ENCODE measurements at places on chromosomes 3 and 15.
A peak's percentile ranks its signal among the peaks of the same experiment; 100 is the strongest.

- DNase-seq = peak; percentile 38
Observed at GRCh38 chr3:150687613-150688012, 16.1 kb downstream of the ERICH6 start.

- DNase-seq = no peak
Observed at GRCh38 chr3:141388823-141389621, 20.7 kb downstream of the ZBTB38 start.

DNA sequence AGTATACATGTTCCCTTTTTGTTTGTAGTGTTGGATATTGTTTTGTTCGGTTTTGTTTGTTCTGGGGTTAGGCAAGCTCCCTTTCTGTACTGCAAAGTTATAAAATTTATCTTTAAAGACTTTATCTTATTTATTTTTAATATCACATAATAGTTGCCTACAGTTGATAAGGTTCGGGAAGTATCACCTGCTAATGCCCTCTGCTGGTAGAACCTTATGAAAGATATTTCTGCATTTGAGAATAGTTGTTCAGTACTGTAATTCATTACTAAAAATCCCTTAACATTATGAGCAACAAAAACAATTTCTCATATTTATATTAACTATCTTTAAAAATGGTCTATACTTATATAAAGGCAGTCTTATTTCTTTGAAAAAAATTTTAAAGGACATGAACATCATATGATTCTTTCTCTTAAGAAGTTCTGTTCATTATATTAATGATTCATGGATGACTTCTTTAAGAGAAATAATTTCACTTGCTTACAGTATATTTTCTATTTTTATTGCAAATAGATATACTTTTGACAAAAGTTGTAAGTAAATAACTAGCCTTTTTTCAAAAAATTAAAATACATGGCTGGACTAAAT is 1126.8 kb downstream of the SI start:
- DNase-seq = peak; percentile 24

DNA sequence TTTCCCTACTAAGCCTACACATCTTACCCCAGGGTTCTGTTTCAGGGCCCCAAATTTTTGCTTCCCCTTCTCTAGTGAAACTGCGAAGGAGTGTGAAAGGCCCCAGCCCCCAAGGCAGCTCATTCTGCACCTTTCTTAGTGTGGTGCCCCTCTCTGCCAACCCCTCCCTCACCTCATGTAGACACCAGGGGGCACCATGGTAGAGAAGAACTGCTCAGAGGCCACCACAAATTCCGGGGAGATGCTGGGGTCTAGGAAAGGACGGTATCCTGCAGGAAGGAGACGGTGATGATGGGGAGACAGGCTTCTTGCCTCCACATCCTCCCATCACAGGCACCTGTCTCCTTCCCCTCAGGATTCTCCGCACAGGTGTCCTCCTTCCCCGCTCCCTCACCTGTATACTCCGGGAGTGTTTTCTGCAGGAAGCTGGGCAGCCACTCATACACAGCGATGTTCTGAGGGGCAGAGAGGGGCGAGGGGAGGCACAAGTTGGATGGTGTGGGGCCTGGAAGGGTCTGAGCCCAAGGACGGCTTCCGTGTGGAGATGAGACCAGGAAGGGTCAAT is 3.6 kb downstream of the DUOX2 start:
- DNase-seq = no peak

GRCh38 chr15:71685420-71685993 is 124.8 kb upstream of the NR2E3 start:
- no peak for DNase-seq

- no peak for DNase-seq
Observed at GRCh38 chr3:106699122-106699521, 678.1 kb upstream of the CCDC54 start.

GRCh38 chr3:15321349-15321748 is 11.0 kb downstream of the SH3BP5 start:
- no peak for DNase-seq

DNA sequence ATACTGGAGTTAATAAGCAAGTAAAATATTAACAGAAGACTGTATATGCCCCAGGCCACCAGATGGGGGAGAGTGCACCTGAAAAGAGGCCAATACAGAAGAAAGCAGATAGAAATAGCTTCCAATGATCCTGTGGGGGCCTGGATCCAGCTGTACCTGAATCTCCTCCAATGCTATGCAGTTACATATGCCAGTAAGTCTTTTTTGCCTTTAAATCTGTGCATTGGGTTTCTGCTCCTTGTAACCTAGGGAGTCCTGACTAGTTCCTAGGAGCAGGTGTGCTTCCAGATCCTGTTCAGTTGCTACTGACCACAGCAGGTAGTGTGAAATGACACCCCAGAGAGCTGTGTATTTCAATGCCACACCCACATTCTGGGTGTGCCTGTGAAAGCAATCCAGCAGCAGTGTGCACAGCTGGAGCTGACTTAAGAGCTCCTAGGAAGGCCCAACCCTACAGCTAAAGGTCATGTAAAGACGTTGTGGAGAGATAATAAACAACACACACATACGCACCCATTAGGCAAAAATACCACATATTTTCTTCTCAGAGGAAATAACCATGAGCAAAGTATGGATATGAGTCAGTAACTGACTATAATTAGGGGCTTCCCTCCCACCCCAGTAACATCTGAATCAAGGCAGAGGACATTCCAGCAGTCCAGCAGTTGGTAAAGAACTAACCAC is 62.2 kb upstream of the AKAP13 start:
- peak; percentile 44 for DNase-seq

GRCh38 chr3:123324880-123325765 is 123.4 kb downstream of the SEC22A start:
- DNase-seq = no peak

GRCh38 chr3:101811875-101812274 is 32.9 kb downstream of the NXPE3 start:
- DNase-seq = no peak

DNA sequence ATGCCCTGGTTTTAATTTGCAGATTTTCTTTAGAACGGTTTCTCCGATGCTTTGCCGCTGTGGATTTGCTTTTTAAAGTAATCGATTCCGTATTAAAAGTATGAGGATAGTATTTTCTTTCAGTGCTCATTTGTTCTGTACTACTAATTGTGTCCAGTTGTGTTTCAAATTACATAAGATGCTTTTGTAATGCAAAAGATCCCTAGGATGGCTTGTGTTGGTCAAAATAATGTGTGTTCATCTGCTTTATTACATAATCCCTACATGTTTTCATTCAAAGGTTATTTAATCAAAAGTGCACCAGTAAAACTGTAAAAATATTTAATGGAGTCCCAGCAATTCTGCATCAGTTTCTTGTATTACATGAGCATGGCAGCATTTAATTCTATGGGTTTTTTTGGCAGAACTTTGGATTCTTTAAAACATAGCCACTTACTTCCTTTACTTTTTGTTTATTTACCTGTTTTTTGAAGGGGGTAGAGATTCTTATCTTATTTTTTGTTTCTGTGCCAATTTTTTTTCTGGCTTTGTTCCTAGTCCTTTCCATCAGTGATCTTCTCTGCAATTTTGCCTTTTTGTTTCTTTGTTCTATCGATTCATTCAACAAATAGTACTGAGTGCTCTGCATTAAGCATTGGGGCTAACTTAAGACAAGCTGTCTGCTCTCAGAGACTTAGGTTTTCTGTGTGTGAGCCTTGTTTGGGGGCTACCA is 352.8 kb downstream of the LRTM1 start:
- DNase-seq = no peak

- no peak for DNase-seq
Observed at GRCh38 chr3:142987707-142988106, 13.7 kb upstream of the U2SURP start.
